ENCODE measurements at places on chromosomes 3 and 15.

DNA sequence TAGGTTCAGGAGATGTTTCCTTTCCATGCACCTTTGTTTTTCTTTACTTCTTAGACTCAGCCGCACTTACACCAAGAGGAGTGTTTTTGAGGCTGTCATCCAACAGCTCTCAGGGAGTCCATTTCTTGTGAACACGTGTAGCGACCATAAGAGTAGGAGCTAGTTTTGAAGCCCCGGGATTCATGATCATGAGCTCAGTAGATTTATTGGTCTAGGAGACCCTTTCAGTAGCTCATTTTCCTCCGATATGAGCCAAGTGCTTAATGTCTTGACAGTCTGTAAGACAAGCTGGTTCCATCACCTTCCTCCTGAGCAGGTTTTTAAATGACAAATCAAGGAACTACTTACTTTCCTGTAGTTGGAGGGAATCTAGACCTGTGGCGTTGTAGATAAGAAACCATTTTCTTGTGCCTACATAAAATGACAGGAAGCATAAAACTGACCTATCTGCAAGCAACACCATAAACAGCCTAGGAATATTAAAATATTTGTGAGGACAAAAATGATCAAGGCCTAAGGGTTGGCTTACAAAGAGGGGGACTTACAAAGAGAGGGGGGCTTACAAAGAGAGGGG lies 172.6 kb upstream of the BHLHE40 start:
- no peak for DNase-seq

- DNase-seq, result no peak
Observed at GRCh38 chr15:39774688-39775267, 7.9 kb downstream of the FSIP1 start.

GRCh38 chr3:52489453-52489852 lies 5.7 kb upstream of the STAB1 start:
- DNase-seq, result no peak

DNA sequence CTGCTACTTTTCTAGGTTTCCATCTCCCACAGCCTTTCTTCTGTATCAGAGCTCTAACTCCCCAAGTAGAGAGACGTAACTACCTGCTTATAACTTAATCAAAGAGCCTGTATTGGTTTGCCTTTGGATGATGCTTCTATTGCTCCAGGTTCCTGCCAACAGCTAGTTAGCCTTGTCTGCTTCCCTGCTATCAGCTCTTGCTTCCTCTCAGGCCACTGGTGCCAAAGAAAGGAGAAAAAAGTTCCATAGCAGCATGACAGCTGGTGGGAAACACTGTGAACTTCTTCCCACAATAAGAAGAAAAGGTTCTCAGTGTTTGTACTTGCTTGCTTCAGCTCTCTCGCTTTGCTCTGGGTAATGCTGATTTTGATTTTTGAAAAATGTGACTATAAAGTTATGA lies 206.6 kb downstream of the GBE1 start:
- DNase-seq, result no peak

DNA sequence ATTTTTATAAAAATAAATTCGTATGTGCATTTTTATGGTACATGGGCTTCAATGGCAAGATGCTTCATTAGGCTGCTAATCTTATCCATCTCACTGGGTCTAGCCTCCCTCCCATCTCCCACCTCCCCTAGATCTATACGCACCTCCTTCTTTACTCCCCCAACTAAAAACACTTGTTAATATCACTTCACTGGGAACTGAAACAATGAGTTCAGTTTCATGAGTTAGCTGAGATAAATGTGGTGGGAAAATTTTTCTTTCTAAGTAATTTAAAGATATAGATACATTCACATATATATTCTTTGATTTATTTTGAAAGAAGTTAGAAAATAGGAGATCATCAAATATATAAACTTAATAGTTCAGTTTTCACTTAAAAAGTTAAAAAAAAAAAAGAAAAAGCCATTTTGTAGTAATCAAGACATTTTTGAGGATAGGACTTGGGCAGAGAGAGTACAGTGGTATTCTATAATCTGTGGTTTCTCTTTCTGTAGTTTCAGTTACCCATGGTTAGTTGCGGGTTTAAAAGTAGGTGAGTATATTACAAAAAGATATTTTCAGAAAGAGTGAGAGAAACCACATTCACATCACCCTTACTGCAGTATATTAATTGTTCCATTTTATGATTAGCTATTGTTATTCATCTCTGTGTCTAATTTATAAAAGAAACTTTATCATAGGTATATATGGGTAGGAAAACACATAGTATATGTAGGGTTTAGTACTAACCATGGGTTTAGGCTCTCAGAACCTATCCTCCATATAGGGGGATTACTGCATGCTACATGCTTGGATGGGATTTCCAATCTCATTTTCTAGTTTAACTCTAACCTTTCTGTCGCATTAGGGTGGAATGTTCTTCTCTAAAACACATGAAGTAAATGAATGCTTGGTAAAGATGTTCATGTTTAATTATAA lies 316.0 kb upstream of the CBLB start:
- no peak for DNase-seq

GRCh38 chr15:82304778-82305090 lies 42.1 kb downstream of the SAXO2 start:
- DNase-seq, result no peak

DNA sequence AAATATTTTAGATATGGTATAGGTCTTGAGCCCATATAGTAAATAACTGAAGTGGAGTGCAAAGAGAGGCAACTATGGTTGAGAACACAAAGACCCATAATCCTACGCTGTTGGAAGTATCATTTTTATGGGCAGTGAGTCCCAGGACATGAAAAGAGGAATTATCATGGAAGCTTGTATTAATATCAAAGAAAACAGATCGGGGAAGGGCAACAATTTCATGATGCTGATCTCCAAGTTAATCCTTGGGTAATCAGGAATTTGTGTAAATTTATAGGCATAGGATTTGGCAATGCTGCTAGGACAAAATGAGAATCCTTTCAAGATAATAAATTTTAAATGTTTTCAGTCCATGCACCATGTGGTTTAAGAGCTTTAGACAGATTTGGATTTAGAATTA lies 40.2 kb upstream of the PYDC2 start:
- DNase-seq, result no peak

DNA sequence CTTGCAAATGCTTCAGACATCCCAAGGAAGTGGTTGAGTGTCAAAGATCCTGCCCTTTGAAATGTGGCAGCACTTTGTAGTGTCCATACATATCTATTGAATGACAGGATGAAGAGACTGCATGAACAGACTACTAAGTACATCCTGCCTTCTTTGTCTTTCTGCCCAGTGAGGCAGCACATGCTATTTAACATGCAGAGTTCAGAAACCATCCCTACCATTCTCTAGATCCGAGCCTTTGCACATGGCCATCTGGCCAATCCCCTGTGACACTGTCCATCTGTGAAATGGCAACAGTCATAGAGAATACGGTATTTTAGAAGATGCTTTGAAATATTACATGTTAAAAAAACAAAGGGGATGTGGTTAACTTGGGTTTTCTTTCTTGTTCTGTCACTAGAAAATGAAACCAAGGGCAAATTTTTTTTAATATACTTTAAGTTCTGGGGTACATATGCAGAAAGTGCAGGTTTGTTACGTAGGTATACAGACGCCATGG lies 519.6 kb downstream of the NTRK3 start:
- no peak for DNase-seq

DNA sequence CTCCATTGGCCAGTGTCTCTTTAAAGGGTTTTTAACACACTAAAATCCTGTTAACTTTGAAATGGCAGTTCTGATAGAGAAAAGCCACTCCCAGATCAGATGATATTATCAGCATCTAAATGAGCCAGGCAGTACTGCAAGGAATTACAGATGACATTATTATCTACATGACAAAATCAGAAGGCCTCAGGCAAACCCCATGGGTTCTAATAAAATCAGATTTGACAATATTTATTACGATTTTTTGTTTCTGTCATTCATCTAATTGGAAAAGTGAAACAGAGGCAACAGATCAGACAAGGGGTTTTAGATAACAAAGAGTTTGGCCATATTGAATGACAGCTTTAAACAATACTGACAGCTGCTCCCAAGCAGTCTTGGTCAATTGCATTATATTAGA lies 112.7 kb downstream of the FEZF2 start:
- no peak for DNase-seq

DNA sequence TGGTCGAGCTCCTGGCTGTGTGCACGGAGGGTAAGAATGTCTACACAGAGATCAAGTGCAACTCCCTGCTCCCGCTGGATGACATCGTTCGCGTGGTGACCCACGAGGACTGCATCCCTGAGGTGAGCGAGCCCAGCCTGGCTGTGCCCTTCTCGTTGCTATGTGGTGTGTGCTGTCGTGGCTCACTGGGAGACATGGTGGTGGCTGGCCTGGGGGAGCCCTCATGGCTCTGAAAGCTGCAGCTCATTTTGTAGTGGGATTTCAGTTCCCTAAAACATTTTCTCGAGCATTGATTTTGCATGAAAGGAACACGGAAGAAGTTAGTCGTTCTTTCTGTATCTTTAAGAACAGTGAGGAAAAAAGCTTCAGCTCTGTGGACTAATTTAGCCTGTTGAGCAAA lies 200.5 kb downstream of the ITPR1 start:
- DNase-seq, result no peak

- DNase-seq, result no peak
Observed at GRCh38 chr15:40722354-40722753, 27.4 kb downstream of the RAD51 start.

DNA sequence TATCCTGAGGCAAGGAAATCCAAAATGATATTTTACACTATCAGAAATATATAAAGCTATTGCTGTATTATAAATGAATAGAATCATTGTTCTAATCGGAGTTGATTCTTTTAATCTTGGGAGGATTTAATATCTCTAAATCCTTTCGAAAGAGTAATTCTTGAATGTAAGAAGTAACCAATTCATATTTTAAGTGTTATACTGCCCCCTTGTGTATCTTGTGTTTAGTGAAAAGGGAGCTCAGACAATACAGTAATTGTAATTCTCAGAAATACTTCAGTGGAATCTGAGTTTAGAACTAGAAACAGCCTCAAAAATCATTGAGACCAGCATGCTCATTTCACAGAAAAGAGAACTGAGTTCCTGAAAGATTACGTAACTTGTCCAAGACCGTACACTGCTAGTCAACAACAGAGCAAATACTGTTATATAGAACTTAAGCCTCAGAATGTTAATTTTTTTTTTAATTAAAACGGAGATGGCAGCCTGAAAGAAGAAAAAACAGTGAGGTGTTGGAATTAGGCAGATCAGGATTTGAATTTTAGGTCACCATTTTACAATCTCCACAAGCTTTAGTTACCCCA lies 42.9 kb downstream of the PLCH1 start:
- peak; percentile 26 for DNase-seq

DNA sequence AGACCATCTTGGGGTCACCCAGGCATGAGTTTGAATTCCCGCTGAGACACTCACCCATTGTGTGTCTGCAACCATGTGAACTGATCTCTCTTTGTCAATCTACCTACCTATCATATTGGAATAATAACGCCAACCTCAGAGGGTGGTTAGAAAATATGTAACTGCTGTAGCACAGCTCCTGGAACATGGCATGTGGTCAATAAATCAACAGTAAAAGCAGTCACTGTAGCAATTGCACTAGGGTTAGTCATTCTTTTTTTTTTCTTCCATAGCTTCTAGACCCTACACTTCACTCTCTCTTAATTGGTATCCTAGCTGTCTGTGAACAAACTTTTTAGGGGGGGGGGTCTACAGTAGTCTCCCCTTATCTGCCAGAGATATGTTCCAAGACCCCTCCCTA lies 64.2 kb upstream of the SLCO2A1 start:
- DNase-seq, result no peak

GRCh38 chr15:57205027-57205855 lies 171.1 kb upstream of the CGNL1 start:
- DNase-seq, result no peak

DNA sequence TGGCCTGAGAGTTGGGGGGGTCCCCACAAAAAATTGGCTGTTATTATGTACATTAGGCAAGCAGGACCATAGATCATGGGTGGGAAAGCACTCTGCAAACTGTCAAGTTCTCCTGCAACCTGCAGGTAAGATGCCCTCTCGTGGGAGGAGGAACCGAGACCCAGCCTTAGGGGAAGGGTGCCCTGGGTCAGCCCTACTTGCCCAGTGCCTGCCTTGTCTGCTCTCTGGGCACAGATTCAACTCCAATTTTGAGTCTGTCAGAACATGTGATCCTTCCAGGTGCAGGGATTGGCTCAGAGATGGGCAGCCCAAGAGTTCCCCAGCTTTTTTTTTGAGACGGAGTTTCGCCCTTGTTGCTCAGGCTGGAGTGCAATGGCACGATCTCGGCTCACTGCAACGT lies 99.2 kb downstream of the PLXNA1 start:
- DNase-seq, result no peak

DNA sequence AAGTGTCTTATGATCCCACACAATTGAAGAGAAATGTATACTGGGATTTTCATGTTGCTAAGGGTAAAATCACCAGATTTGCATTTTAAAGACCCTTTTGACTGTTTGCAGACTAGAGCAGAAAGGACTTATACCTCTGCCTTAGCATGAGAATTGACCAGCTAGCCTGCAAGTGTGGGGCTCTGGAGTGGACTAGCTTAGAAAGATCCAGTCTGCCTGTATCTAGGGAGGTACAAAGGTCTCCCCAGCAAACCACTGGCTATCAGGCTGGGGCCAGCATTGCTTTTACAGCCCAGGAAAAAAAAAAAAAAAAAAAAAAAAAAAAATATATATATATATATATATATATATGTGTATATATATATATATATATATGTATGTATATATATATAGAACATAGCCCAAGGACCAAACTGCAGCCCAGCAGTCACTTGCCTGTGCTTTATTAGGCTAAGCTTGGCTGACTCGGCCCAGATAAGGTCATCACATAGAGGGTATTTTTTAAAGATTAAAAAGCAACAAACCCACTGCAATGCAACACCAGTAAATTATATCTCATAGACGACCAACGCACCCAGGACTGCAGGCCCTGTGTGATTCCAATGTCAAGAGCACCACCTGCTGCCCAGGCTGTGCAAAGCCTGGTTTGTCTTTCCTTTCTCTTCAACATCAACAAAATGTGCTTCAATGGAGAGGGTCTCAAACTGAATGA lies 63.7 kb downstream of the DCLK3 start:
- DNase-seq, result no peak

DNA sequence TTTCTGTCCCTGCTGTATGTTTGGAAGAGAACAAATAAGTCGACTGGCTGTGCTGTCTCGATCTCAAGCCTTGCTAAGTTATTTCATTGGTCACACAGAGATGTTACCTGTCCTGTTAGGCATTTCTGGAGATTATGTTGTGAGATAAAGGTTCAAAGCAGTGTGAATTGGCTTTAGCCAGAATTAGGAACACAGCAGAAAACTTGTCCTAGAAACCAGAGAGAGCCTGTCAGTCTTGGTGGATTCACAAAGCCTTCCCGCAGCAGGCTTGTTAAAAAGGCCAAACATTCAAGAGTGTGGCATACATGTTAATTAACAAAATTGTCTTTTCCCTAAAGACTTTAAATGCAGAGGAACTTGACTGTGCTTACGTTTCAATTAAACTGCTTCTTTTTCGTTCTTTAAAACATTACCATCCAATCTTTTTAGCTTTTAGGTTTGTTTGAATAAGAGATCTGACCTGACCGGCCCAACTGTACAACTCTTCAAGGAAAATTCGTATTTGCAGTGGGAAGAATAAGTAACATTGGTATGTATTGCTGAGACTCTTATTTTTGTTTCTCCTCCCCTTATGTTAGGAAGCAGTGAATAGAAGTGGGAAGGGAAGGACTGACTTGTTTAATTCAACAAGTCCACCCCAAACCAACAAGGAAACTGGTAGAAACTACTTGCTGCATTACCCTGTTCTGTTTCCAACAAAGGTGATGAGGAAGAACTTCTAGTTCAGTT lies 25.2 kb downstream of the ABHD2 start:
- no peak for DNase-seq

Data from frontal cortex (tissue), 4 donors.